Right renal pelvis (tissue), 4 donors: ENCODE measurements at places on chromosomes 3 and 15. TPM values are rescaled to one million over a fixed set of nuclear protein-coding genes. Genes with fewer than 3 reads are reported as not detected.
A peak's percentile ranks its signal among the peaks of the same experiment; 100 is the strongest.

DNA sequence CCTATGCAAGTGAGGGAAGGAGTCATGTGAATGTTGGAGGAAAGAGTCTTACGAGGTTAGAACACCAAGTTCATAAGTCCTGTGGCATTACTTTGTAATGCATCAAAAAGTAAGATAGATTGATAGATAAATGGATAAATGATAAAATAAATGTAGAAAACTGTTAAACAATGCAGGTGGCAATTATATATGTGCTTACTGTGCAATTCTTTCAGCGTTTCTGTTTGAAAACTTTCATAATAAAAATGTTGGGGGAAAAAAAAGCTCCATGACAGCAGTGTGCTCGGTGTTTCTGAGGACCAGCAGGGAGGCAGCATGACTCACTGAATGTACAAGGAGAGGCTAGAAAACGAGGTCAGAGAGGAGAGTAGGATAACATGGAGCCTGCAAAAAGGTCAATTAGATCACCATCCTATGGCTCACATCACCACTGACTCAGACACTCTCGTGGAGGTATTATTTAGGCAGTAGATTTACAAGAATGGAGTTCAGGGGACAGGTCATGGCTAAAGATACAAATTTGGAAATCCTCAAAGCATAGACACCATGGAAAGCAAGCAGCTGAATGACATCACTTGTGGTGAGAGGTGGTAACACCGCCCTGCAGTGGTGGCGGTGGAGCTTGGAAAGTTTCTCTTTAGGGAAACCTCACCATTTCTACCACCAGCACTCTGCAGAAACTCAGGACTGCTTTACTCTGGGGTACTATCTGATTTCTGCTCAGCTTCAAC is 219.8 kb downstream of the CTNNB1 start:
- no peak for DNase-seq

DNA sequence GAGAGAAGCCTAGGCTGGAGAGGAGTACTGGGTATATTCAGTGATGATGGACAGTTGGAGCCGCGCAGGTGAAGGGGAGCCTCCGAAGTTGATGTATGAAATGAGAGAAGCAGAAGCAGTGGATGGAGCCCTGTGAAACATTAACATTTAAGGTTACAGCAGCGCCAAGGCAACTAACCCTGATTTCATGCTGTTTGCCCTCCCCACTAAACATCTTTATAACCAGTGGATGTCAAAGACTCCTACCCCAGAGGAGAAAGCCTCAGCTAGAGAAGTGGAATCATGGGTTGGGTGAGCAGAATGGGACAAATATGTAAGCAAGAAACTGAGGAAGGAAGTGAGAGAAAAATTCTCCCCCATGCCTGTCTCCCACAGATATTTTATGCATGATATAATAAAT is 92.0 kb upstream of the NMNAT3 start:
- DNase-seq: no peak

The LRCH3 gene
- polyA plus RNA-seq: 38.2 TPM

DNA sequence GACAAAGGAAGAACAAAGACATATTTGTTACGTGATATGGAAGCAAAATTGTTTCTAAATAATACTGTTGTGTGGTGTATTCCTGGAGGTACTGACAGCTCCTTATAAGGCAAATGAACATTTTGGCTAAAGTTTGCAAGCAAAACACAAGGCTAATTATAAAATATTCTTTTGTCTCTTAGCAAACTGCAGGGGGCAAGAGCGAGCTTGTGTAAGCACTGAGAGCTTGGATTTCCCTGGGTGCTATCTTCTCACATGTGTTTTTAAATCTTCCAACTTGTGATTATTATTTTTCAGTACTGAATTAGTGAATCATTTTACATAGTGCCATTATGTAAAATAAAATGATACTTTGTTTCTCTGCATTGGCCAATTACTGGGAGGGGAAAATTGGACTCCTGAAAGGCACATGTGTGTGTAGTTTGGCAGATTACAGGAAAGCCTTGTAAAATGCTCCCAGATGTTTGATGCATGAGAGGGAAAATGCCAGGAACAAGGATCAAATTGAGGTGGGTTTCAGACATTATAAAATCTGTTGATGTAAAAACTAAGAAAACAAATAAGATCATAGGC is 611.5 kb downstream of the AGBL1 start:
- DNase-seq: no peak

- no peak for DNase-seq
These were observed 51.7 kb upstream of the ACP3 start for GRCh38 chr3:132265488-132265887.

The ZNF80 gene
- polyA plus RNA-seq: not detected

DNA sequence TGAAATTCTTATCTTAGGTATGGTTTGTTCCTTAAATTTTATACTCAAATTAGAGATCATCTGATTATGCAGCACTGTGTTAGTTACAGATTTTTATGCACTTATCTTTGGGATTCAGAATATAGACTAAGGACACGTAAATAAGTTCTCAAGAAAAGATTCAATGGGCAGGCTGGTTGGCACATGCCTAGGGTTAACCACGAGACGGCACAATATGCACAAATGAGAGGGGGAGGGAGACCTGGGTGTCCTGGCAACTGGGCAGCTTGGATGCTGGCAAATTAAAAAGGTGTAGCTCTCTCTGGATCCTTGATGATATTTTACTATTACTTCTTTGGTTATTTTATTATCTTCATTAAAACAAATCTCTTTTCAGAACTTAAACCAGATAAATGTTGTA is 672 bp downstream of the AADAC start:
- DNase-seq: no peak

DNA sequence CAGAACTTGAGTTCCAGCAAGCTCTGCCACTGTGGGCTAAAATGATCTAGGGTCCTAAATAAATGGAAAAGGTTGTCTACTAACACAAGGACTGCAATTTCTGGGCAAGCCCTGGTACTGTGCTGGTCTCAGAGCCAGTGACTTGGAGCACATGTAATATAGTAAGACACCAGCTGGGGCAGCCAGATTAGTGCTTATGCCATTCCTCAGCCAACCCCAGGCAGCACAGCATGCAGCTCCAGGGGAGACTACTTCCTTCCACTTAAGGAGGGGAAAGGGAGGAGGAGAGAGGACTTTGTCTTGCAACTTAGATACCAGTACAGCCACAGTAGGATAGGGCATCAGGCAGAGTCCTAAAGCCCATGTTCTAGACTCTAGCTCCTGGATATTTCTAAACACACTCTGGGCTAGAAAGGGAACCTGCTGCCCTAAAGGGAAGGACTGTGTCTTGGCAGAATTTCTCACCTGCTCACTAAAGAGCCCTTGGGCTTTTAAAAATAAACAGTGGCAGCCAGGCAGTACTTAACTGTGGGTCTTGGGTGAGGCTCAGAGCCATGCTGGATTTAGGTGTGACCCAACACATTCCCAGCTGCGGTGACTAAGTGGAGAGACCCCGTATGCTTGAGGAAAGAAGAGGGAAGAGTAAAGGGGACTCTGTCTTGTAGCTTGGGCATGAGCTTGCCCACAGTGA is 223.7 kb upstream of the BCHE start:
- DNase-seq: no peak

- DNase-seq: no peak
These were observed 1.9 kb downstream of the STIMATE start for GRCh38 chr3:52895418-52895817.

GRCh38 chr3:194871864-194872668 is 186.4 kb downstream of the FAM43A start:
- DNase-seq: no peak

- no peak for DNase-seq
These were observed 50.6 kb downstream of the ARHGEF3 start for GRCh38 chr3:56751056-56751707.

- peak; percentile 41 for DNase-seq
These were observed 12.1 kb upstream of the RTP2 start for GRCh38 chr3:187714404-187714979.

- DNase-seq: no peak
These were observed 351.6 kb downstream of the GAP43 start for GRCh38 chr3:115974940-115975339.

The CCDC9B gene
- 9.6 TPM for polyA plus RNA-seq

The ZDHHC19 gene
- polyA plus RNA-seq: 0.30 TPM

GRCh38 chr3:101888653-101889052 is 39.3 kb downstream of the NFKBIZ start:
- no peak for DNase-seq

GRCh38 chr15:52392008-52392687 is 96.5 kb upstream of the MYO5C start:
- DNase-seq: no peak

DNA sequence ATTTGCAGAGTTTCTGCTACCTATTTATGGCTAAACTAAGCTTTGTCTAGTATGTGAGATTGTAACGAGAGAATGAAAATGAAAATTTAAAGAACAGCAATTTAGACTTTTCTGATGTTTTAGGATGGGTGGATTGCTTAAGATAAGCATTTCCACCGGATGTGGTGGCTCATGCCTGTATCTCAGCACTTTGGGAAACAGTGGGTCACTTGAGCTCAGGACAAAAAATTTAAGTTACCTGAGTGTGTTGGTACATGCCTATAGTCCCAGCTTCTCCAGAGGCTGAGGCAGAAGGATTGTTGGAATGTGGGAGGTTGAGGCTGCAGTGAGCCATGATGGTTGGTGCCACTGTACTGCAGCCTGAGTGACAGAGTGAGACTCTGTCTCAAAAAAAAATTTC is 3.3 kb downstream of the PPP4R2 start:
- DNase-seq: no peak

DNA sequence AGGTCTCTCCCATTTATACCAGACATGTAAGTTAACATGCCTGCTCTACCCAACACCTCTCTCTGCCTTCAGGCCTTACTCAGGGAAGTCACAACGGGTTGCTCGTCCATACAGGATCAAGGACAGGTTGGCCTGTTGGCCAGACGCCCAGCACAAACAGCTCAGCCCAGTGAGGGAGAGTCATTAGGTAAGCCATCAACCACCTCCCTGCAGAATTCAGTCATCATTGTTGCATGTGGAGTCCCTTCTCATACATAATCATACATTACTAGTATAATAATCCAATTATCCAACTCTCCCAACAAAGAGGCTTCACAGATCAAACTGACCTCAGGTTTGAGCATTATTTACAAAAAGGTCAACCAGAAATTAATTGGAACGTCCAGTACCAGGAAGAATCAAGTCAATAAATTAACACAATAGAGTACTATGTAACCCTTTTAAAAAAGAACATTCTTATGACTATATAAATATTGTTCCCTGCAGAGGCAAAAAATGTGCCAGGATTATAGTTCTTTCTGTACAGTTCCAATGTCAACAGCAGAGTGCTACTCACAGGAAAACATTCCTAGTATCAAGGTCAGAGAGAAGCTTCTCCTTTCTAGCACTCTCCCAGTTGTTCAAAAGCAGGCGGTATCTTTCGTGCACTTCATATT is 33.2 kb downstream of the HOMER2 start:
- no peak for DNase-seq

The SCN5A gene
- 0.95 TPM for polyA plus RNA-seq

- peak; percentile 48 for DNase-seq
These were observed 83.2 kb downstream of the RAB11A start for GRCh38 chr15:65952391-65953053.

- no peak for DNase-seq
These were observed 363.0 kb downstream of the NR2F2 start for GRCh38 chr15:96693515-96693914.

- no peak for DNase-seq
These were observed 71.4 kb downstream of the ANXA2 start for GRCh38 chr15:60326343-60326742.

The ZBTB38 gene
- polyA plus RNA-seq: 59.8 TPM

DNA sequence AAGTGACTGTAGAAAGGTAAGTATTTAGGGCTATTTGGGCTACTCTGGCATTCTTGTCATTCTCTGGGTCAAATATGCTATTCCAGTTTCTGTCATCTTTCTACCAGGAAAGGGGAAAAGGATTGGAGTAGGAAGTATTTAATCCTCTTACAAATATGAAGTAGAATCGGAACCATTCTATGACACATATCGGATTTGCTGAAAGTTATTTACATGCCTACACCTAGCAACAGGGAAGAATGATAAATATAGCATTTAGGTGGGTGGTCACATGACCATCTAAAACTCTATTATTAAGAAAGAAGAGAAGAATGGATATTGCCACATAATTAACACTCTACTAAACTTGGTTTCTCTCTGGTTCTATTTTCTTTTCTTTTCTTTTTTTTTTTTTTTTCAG is 1353.1 kb downstream of the ZPLD1 start:
- DNase-seq: no peak

- no peak for DNase-seq
These were observed 25.0 kb downstream of the DNAH1 start for GRCh38 chr3:52341123-52341522.

- DNase-seq: no peak
These were observed 25.0 kb downstream of the ANXA2 start for GRCh38 chr15:60372756-60373155.

DNA sequence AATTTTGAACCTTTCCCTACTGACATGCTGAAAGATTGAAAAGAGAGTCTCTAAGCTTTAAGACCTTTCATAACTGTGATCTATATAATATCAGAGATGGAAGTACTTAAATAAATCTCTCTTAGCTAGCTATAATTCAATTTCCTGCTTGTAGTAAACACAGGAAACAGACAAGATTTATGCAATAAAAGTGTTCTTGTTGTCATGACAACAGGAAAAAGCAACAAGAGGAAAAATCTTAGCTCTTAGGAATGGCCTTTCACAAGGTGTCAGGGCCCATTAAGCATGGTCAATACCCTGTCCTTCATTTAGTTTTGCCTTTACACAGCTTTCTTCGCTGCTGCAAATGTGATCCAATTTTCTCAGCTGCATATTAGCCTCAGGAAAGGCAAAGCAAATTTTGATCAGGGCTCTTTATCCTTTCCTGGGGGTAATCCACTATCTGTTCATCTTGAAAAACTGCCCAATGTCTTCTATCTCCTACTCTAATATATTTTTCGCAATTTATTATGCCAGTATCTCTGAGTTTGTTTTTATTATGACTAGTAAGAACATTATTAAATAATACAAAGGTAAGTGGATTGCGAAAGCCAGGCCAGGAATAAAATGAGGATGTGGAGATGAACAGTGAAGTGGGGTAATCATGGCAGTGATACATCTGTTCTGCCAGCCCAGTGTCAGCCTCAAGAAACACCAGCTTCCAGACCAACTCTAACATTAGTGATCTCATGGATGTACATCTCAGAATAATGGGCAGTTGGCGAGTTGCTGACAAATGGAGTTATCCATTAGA is 28.7 kb downstream of the SIDT1 start:
- DNase-seq: peak; percentile 54

The CD200R1L gene
- polyA plus RNA-seq: not detected

GRCh38 chr15:90550919-90551318 is 21.2 kb downstream of the CRTC3 start:
- no peak for DNase-seq

GRCh38 chr3:60140160-60140559 is 1090.3 kb upstream of the CFAP20DC start:
- DNase-seq: no peak

The TIMP4 gene
- polyA plus RNA-seq: 1.1 TPM

GRCh38 chr3:50436114-50436674 is 67.2 kb downstream of the CACNA2D2 start:
- DNase-seq: peak; percentile 23

- no peak for DNase-seq
These were observed 40.0 kb upstream of the BHLHE40 start for GRCh38 chr3:4939276-4939675.
